ENCODE measurements at places on chromosomes 13 and 19.
A peak's percentile ranks its signal among the peaks of the same experiment; 100 is the strongest.

GRCh38 chr13:89097994-89098393 lies 1426.8 kb downstream of the SLITRK5 start:
- peak; percentile 63 for DNase-seq

DNA sequence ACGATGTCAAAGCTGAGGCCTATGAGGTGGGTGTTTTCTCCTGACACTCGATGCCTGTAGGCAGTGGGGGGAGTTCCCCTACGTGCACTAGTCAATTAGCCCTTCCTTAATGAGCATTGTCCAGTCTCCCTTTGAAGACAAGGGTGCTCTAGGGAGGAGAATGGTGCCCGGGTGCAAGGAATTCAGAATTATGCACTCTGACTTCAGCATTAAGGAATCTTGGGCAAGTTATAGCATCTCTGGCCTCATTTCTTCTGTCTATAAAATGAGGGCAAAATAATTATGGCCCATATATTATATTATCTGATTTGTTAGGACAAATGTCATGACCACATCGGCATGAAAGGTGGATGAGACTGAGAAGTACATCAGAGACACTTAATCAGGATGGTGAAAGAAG lies 82.1 kb upstream of the SLC7A1 start:
- no peak for DNase-seq

- DNase-seq, result no peak
These were observed 31.3 kb downstream of the SIPA1L3 start for GRCh38 chr19:37938353-37938752.

- DNase-seq, result peak; percentile 73
These were observed 1.9 kb upstream of the LMTK3 start for GRCh38 chr19:48513289-48514122.

DNA sequence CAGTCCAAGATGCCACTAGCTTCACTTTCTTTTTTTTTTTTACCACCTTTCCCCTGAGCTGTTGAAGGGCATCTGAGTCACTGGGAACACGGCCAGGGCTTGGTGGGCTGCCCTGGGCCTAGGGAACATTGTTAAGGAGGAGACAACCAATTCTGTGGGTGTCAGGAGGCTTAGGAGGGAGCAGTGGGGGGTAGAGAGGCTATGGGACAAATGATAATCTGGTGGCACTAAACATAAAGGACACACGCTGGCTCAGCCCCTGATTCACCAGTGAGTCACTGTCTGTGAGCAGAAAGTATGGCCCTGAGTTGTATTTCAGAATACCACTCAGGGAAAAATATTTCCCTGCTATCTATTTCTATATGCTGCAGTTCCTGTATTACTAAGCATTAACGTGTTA lies 207.8 kb downstream of the DCLK1 start:
- DNase-seq, result no peak

- DNase-seq, result no peak
These were observed 15.4 kb downstream of the UBXN6 start for GRCh38 chr19:4441994-4442818.

DNA sequence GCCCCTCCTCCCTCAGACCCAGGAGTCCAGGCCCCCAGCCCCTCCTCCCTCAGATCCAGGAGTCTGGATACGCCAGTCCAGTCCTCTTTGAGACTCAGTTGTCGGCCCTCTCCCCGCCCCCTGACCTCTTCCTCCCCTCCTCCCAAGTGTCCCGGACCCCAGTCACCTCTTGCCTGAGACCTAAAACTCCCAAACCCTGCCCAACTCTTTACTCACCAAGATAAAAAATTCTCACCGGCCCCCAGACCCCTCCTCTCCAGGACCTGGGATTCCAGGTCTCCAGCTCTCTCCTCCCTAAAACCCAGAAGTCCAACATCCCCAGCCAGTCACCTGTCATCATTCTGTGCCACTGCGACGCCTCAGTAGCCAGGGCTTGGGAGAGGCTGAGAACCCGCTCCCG lies 1.4 kb upstream of the HSD17B14 start:
- DNase-seq, result no peak

DNA sequence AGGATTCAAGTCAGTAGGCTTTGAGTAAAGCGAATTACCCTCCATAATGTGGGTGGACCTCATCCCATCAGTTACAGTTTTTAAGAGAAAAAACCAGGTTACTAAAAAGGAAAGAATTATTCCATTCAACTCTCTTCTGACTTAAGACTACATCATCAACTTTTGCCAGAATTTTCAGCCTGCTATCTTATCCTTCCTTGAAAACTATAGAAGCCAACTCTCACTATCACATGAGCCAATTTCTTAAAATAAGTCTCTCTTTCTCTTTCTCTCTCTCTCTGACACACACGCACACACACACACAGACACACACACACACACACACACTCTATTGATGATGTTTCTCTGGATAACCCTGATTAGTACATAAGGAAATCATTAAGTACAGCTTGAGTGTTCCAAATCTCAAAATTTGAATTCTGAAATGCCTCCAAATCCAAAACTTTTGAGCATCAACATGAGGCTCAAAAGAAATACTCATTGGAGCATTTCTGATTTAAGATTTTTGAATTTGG lies 217.0 kb upstream of the PRR20A start:
- no peak for DNase-seq

- DNase-seq, result no peak
These were observed 45.7 kb upstream of the TDRD3 start for GRCh38 chr13:60351326-60351725.

GRCh38 chr19:1422943-1423342 lies 15.3 kb upstream of the RPS15 start:
- no peak for DNase-seq
